ENCODE measurements at places on chromosomes 7 and 10.

DNA sequence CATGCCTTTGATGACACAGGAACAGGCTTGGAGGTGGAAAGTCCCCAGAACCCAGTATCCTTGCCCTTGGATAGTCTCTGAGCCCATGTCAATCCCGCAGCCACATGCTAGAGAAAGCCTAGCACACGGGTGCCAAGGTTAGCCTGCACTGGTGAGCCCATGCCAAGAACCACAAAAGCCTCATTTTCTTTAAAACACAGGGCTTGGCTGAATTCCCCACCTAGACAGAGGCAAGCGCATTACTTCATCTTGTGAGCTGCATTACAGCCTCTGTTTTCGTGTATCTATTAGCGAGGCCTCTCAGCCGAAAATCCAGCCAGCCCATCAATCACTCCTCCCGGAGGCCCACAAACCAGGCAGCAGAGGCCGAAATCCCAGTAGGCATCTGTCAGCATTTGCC is 314.9 kb upstream of the AUTS2 start:
- no peak for DNase-seq

DNA sequence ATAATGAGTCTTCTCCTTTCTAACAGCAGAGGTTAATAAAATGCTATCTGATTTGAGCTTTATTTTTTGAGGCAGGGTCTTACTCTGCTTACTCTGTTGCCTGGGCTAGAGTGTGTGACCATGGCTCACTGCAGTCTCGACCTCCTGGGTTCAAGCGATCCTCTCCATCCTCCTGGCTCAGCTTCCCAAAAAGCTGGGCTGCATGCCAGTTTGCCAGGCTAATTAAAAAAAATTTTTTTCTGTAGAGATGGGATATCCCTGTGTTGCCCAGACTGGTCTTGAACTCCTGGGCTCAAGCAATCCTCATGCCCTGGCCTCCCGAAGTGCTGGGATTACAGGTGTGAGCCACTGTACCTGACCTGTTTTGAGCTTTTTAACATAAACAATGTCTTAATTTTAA is 56.7 kb downstream of the SCD start:
- no peak for DNase-seq

DNA sequence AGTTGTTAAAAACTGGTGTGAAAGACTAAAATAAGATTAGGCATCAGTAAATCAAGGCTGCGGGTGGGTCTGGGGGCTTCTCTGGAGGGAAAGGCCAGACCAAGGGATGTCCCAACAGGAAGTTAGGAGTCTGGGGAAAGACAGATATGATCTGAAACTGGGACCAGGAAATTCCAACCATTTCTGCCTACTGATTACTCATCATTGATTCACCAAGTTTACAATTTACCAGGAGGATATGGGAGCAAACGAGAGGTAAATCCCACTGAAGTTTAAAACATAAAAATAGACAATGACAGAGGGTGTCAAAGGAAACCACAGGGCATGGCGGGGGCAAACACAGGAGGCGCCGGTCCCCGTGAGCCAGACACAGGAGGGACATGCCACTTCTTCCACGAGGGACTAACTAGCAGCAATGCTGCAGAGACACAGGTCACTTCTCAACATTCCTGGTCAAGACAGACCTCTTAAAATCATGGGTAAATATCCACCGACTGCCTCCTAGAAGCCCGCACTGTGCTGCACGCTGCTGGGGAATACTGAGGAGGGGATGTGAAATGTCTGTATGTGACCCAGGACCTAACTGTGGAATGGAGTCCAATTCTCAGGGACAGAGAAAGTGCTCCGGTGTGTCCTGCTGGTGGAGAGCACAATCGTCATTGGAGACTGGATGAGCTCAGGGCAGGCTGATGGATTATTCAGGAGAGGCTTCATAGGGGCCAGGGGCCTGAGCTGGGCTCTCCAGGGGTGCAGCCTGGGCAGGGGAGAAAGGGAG is 153.4 kb upstream of the KLF14 start:
- DNase-seq: no peak

DNA sequence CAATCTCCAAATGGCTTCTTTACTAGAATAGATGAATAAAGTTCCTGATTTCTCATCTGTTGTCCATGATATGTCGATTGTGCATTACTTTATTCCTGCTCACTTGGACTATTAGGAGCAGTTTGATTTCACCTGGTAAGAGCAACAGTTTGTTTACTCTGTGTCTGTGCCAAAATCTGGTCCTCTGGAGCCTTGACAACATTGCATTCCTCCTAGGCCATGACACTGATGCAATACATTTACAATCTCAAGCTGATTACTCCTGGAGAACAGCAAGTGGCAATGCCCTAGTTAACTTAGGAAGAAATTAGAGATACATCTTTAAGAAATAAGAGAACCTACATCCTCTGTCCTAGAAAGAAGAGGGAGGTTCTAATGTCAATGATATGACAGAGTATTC is 71.8 kb downstream of the SGCE start:
- no peak for DNase-seq

- DNase-seq: no peak
Observed at GRCh38 chr10:12819071-12819470, 182.4 kb downstream of the CCDC3 start.

GRCh38 chr7:106047818-106048705 is 64.0 kb downstream of the SYPL1 start:
- no peak for DNase-seq

GRCh38 chr10:125222515-125223308 is 62.3 kb upstream of the CTBP2 start:
- no peak for DNase-seq

DNA sequence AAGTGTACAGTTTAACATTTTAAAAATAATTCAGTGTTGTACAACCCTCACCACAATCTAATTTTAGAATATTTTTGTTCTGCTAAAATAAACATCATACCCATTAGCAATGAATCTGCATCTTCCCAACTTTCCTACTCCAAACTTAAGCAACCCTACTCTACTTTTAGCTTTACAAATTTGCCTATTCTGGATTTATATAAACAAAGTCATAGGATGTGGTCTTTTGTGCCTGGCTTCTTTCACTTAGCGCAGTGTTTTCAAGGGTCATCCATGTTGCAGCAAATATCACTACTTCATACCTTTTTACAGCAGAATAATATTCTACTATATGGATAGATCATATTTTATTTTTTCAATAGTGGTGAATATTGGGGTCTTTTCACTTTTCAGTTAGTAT is 18.9 kb downstream of the CALML3 start:
- no peak for DNase-seq

DNA sequence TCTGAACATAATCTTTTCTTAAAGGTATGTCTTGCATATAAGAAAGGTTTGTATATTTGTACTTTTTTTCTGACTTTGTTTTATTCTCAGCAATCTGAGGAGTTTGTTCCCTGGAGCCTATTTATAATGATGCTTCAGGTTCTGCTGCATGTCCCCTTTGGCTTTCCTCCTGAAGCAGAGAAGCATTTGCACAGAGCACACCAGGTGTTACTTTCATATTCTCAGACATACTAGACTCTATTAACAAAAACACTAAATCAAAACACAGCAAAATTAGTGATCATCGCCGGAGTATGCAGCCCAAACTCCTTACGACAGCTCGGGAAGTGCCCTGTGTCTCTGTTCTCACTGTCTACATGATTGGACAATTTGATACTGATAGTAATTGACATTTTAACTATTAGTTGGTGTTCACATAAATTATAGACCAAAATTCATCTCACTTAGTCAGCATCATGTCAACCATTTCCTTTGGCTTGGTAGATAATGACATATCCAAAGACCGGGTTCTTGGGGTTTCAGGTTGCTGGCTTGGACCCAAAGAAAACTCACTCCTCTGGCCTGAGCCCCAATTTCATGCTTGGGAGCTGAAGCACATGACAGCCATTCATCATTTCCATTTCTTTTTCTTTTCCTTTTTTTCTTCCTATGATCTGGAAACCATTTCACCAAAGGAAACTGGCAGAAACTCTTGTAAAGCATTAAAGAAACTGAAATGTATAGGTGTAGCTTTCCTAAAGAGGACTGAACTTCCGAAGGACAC is 400.1 kb upstream of the NRP1 start:
- DNase-seq: no peak

GRCh38 chr10:127576740-127577161 is 27.6 kb downstream of the NPS start:
- DNase-seq: no peak

GRCh38 chr7:91692800-91693199 is 187.7 kb downstream of the MTERF1 start:
- DNase-seq: no peak

GRCh38 chr10:36608251-36608650 is 517.1 kb upstream of the ANKRD30A start:
- no peak for DNase-seq

- peak; percentile 12 for DNase-seq
Observed at GRCh38 chr7:6106140-6106904, 75.1 kb downstream of the ANKRD61 start.

GRCh38 chr7:517774-518629 is 1.6 kb downstream of the PDGFA start:
- no peak for DNase-seq

GRCh38 chr7:112790586-112791003 is 402 bp upstream of the TMEM168 start:
- DNase-seq: no peak

DNA sequence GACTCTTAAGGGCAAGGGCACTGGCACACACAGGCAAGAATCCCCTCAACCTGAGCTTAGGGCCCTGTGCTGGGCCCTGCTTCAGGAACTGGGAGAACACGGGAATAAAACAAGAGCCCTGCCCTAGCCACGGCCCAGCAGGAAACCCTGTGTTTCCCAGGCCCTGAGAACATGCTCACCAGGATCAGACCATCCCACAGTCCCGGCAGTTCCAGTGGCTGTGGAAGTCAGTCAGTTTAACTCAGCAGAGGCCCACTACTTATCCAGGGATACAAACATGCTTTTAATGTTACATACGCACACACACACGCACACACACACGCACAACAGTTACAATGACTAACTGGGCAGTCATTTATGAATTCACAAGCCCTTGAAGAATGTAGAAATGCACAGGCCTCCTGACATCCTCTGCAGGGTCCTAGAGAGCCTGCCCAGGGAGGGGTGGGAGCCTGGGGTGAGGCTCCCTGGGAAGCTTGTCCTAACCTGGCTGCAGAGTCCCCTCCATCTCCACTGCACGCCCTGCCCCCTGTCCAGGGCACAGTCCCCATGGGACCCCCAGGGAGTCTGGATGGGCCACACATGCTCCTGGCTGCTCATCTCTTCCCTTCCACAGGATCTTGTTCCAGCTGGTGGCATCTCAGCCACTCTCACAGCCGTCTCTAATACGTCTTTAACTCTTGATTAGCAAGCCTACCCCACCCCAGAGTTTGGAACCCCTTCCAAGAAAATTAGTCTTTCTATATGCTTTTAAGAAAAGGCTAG is 97.6 kb downstream of the TCERG1L start:
- DNase-seq: no peak

GRCh38 chr7:78434281-78434680 is 635.7 kb downstream of the PHTF2 start:
- DNase-seq: no peak

- no peak for DNase-seq
Observed at GRCh38 chr10:31153692-31154091, 122.0 kb upstream of the ZNF438 start.

DNA sequence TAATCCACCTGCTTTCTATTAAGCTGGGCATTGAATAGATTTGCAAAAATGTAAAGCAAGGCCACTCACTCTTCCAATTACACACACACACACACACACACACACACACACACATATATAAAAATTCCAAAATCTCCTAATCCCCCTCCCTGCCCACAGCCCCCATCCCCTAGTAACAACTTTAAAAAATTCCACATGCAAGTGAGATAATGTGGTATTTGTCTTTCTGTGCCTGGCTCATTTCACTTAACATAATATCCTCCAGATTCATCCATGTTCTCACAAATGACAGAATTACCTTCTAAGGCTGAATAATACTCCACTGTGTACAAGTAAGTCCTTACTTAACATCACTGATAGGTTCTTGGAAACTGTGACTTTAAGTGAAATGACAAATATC is 24.2 kb downstream of the SH2D4B start:
- DNase-seq: no peak

- no peak for DNase-seq
Observed at GRCh38 chr10:113433711-113434110, 119.1 kb upstream of the HABP2 start.

GRCh38 chr10:71133710-71134686 is 78.4 kb upstream of the UNC5B start:
- no peak for DNase-seq

DNA sequence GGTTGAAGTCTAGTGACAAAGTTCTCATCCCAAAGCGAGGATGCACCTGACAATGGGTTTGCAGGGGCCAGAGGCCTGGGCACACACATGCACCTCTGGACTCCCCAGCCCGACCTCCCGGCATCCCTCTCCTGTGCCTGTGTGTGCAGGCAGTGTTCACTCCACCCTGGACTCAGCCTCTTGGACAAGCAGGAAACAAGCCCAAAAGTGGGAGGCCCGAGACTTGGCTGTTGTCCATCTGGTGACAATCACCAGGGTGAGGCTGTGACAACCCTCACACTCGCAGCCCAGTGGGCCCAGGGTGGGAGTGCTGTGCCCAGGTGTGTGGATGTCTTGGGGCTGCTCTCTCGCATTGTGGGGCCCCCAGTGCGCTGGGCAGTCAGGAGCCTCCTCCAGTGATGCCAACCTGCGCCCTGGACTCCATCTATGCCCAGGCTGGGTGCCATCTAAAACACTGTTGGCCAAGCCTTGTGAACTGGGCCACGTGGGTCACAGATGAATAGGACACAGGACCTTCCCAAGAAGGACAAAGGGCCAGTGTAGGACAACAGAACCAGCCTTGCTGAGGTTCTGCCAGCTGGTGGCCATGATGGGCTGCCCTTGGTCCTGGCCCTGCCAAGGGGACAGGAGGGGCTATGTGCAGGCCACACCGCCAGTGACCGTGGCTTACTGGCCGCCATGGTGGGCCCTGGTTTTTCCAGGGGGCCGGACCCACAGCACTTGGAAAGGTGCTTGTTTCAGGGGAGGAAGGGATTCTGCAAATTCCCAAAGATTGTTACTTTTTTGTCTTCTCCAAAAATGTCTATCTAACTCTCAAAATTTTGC is 144.3 kb downstream of the TCERG1L start:
- no peak for DNase-seq

- DNase-seq: no peak
Observed at GRCh38 chr10:113518816-113519591, 33.8 kb upstream of the HABP2 start.

DNA sequence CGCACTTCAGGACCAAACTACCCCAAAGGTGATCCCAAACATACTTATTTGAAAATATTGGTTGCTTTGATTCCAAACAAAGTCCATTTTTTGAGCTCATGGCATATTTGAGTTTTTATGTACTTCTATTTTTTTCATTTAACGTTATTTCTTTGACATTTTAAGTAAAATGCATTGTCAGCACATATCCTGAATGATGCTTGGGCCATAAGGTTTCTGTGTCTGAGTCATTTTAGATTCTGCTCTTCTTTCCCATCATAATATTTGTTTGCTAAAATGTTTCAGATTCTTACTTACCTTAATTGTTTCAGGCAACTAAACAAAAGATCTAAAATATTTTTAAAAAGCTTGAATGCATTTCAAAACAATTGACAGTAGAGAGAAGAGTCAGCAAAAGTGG is 998.2 kb downstream of the REEP3 start:
- no peak for DNase-seq

- DNase-seq: no peak
Observed at GRCh38 chr7:134448356-134449229, 10.3 kb downstream of the AKR1B1 start.
